ENCODE measurements at places on chromosomes 5 and 9. TPM values are rescaled to one million over a fixed set of nuclear protein-coding genes. Genes with fewer than 3 reads are reported as not detected.

- DNase-seq = no peak
Measured at GRCh38 chr5:15168358-15168757, 296.8 kb upstream of the ANKH start.

- no peak for DNase-seq
Measured at GRCh38 chr5:41508186-41508585, 2.2 kb downstream of the PLCXD3 start.

DNA sequence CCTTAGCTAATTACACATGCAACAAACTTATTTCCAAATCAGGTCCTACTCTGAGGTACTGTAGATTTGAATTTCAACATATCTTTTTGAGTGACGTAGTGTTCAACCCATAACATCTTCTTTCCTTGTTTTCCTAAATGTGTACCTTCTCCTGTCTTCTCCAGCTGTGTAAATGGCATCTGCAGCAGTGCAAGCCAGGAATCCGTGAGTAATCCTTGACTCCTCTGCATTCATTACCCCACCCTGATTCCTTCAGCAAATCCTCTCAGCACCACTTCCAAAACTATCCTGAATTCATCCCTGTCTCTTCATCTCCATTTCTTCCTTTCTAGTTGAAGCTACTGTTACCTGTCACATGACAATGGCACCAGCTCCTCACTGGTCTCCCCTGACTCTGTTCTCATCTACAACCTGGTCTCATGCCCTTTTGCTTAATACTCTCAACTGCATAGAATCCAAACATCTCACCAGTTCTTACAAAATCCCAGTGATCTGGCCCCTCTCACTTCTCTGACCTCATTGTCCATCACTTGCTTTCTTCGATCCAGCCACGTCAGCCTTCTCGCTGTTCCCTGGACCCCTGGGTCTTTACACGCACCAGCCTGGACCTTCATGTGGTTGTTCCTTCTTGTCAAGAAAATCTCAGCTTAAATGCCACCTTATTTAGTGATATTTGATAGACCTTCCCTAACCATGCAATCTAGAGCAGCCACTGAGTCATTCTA is 14.6 kb upstream of the TRAF1 start:
- DNase-seq = no peak

CYLC2 gene
- polyA plus RNA-seq = not detected

DHX29 gene
- polyA plus RNA-seq = 17.9 TPM

- no peak for DNase-seq
Measured at GRCh38 chr9:112047538-112048066, 127.5 kb downstream of the SUSD1 start.

GRCh38 chr5:75547812-75548211 is 36.1 kb downstream of the POLK start:
- no peak for DNase-seq

GRCh38 chr9:28899926-28900325 is 1326.6 kb upstream of the C9orf72 start:
- no peak for DNase-seq

DNA sequence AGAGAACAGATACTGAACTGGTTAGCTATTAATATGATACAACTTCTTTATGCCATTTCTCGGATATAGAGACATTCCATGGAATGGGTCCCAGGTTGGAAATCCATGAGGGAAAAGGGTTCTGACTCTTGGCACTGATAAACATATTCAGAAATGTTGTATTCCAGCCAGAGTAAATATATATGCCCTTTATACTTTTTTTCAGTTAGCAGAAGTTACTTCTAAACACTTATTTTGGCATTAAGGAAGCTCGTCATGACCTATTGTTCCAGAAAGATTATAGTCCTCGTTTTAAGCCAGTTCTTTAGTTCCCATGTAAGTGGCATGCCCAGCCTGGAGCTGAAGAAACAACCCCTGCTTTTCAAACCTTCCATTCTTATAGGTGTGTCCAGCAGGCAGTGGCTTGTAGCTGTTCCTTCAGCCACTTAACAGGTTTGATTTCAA is 181.6 kb downstream of the CD180 start:
- DNase-seq = no peak

GRCh38 chr9:130934246-130934645 is 4.8 kb downstream of the FIBCD1 start:
- DNase-seq = no peak

ADGRV1 gene
- polyA plus RNA-seq = not detected

- no peak for DNase-seq
Measured at GRCh38 chr5:51416149-51416548, 32.9 kb downstream of the ISL1 start.

- DNase-seq = no peak
Measured at GRCh38 chr5:137254119-137255090, 244.7 kb downstream of the SPOCK1 start.

GRCh38 chr9:114756920-114757319 is 48.9 kb downstream of the TNFSF15 start:
- DNase-seq = no peak

SAXO1 gene
- polyA plus RNA-seq = not detected

All from immature natural killer cell (primary cell).